ENCODE measurements at places on chromosomes 2 and 18. TPM values are rescaled to one million over a fixed set of nuclear protein-coding genes. Genes with fewer than 3 reads are reported as not detected.

DNA sequence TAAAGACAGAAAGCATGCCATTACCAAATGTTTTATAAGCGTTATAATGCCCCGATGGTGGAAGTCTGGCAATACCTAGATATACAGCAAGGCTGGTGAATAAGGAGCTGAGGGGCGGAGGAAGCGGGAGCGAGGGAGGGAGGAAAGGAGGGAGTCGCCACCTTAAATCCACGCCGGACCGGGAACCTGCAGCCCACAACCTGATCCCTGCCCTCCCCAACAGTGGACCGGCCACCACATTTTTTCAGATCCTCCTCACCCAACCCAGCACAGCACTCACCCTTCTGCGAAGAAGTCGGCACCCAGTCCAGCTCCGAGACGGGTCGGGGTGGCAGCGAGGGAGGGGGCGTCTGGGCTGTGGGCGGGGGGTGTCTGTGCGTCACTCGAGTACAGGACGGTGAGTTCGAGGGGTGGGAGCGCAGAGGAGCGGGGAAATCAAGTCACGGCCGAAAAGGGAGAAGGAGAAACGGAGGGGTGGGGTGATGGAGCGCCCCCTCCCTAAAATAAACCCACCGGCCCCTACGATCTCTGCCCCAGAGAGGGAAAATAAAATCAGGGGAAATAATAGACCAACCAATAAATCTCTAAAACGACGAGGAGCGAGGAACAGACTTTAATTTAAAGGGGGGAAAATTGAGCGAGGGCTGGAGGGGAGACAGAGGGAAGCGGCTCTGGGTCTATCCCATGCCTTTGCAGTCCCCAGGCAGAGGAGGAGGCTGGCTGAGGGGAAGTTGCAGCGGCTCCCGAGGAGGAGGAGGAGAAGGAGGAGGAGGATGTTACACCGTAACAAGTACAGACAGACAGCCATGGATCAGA, 96.5 kb upstream of the SERTAD2 start:
- peak overlapping the region; percentile 83 for H3K27ac ChIP-seq
- DNase-seq: peak; percentile 68
- no peaks in the 10 kb centered on the region for H3K27me3 ChIP-seq

DNA sequence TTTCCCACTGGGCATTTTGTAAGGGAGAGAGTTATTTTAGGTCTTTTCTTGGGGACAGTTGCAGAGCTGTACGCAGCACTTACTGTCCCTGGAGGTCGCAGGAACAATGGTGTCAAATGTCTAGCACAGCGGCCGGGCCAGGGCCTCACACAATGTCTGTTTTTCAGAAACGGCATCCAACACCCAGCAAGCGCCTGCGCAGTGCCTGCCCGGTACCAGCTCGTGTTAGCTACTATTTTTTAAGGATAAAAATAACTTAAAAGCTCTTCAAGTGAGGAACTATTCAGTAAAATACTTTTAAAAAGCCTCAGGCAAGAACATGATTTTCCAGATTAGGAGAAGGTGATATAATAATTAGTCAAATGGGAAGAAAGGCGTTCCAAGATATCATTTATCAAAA, 90.0 kb downstream of the MBP start:
- H3K27ac ChIP-seq: no peak overlapping the region
- H3K36me3 ChIP-seq: no peaks in the 10 kb centered on the region
- no peaks in the 10 kb centered on the region for H3K27me3 ChIP-seq
- no peak overlapping the region for H3K4me3 ChIP-seq
- no peaks in the 10 kb centered on the region for H3K4me1 ChIP-seq

DNA sequence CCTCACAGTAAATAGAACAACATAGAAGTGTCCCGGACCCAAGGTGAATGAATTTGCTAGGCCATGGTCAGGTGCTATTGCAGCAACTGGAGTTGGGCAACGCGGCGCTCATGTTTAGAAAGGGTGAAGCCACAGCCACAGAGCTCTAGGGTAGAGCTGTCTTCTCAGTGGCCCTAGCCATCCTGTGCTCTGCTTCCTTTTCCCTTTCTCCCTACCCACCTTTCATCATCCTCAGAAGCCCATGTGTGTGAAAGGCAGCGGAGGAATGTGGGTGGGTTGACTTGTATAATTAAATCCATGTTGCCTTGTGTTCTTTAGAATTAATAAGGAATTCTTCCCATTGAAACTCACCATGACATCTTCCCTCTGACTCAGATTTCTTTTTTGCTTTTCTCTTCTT, 336.7 kb downstream of the OSR1 start:
- no peaks in the 10 kb centered on the region for H3K4me1 ChIP-seq
- DNase-seq: no peak

GRCh38 chr2:231364961-231365810, 30.3 kb upstream of the B3GNT7 start:
- H3K4me3 ChIP-seq: no peak overlapping the region
- peak overlapping the region; percentile 66 for H3K27ac ChIP-seq
- peaks cover 11% of the 10 kb centered on the region for H3K4me1 ChIP-seq
- no peaks in the 10 kb centered on the region for H3K27me3 ChIP-seq

DNA sequence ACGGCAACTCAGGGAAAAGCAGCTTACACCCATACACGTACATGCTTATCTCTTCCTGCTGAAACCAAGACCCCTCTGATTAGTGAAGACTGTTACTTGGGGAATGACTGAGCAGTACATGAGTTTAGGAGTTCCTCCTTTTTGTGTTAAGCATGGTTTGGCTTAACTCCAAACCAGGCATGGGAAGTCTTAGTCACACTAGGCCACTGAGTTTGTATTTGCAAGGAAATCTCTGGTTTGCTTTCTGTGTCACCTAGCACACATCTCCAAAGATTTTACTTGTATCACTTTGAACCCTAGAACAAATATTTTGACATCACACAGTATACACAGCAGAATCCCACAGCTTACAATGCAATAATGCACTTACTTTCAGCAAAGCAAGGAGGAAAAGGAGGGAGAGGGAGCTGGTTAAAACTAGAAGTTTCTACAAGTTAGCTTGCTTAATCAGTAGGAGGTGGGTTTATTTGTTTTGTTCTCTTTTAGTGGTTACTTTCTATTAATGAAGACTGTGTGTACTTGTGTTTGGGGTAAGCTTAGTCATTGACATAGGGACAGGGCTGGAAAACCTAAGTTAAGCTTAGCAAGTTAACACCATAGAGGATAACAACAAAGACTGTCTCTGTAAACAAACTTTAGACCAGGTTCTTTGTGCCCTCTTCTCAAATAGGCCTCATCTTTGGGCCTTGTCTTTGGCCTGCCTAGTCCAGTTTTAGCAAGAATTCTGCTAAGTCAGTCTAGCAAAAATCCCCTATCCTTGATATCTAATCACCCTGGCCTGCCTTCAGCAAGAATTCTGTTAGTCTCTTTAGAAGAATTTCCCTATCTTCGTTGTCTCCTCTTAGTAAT, 219.4 kb downstream of the MREG start:
- H3K27ac ChIP-seq: peak overlapping the region; percentile 82
- peak; percentile 97 for DNase-seq
- H3K4me1 ChIP-seq: peaks cover 44% of the 10 kb centered on the region
- H3K4me3 ChIP-seq: no peak overlapping the region
- no peaks in the 10 kb centered on the region for H3K27me3 ChIP-seq
- peaks cover 11% of the 10 kb centered on the region for H3K36me3 ChIP-seq

- DNase-seq: peak; percentile 44
- peak overlapping the region; percentile 52 for H3K27ac ChIP-seq
- H3K36me3 ChIP-seq: no peaks in the 10 kb centered on the region
Measured at GRCh38 chr18:12658426-12659138, 675 bp upstream of the SPIRE1 start.

Gene ADD2
- total RNA-seq: not detected

Gene GCG
- total RNA-seq: not detected

Gene TIA1
- 140 TPM for total RNA-seq

Gene RFTN2
- total RNA-seq: 9.9 TPM

All from endothelial cell of umbilical vein (primary cell).